HS-27A (cell line): ENCODE measurements at places on chromosomes 5 and 9.

DNA sequence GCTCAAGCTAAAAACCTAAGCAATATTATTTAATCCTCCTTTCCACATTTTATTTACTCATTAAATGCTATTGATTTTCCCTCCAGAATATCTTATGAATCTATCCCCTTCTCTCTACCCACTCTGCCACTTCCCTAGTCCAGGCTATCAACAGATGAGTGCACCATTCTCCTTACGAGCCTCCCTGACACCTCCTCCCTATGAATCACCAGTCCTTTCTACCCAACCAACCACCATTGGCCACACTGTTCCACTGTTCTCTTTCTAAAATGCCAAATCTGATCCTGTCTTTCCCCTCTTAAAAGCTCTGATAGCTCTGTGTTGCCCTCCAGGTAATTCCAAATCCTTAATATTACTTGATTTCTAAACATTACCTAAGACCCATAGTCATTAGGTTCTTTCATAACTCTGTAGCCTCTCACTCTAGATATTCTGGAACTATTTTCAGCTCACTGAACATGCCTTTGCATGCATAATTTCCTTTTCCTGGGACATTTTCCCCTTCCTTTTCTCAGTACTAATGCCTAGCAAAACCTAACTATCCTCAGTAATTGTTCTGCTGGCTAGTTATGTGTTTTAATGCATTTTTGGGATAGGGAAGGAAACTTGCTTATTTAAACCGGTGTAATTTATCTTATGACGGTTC, 126.3 kb downstream of the UNC13B start:
- no peak for DNase-seq

DNA sequence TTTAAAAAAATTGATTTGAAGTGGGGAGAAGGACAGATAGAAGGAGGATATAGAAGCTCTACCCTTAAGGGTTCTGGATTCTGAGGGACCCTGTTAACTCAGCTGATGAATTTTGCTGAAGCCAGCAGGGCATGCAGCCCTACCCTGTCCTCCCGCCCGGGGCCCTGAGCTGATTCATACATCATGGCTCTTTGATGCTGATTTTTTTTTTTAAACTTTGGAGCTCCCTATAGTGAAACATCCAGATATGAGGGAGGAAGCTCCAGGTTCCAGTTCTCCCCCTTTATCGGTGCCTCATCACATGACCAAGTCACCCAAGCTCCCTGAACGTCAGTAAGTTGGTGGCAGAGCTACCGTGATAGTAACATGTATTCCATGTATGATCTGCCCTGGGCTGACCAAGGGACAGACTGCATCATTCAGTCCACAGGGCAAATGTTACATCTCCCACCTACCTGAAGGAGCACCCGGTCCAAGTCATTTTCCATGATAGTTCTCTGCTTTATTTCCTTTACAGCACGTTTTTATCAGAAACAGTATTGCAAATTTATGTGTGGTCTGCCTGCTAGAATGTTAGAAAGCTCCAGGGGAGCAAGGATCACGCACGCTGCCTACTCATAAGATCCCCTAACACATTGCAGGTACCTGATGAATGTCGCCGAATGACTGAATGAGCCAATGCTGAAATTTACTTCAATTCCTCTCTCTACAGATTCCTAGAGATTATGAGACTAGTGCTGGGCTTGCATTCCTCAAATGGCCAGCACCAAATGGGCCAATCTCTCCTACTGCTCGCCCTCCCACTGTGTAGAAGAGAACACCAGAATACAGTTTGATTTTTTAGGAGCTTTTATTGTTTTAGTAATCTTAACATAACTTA, 25.9 kb downstream of the SPARC start:
- no peak for DNase-seq

GRCh38 chr5:172866802-172867748, 33.0 kb downstream of the ERGIC1 start:
- no peak for DNase-seq

DNA sequence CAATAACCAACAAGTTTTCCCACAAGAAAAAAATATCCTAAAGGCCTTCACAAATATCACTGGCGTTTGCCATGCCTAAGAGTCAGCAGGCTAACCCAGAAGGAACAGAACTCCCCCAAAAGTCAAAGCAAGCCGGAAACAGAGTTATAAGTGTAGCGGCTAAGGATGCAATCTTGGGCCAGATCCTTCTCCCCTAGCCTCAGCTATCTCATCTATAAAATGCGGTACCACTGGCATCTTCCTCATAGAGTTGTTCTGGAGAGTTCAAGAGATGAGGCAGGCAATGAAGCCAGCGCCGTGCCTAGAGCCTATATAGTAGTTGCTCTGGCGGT, 632 bp downstream of the DPM2 start:
- no peak for DNase-seq

GRCh38 chr5:146529984-146530383, 14.0 kb upstream of the GPR151 start:
- no peak for DNase-seq

- peak; percentile 52 for DNase-seq
Measured at GRCh38 chr5:145531038-145531734, 304.0 kb downstream of the PRELID2 start.

- DNase-seq, result peak; percentile 72
Measured at GRCh38 chr9:125649315-125649714, 57.7 kb downstream of the MAPKAP1 start.

DNA sequence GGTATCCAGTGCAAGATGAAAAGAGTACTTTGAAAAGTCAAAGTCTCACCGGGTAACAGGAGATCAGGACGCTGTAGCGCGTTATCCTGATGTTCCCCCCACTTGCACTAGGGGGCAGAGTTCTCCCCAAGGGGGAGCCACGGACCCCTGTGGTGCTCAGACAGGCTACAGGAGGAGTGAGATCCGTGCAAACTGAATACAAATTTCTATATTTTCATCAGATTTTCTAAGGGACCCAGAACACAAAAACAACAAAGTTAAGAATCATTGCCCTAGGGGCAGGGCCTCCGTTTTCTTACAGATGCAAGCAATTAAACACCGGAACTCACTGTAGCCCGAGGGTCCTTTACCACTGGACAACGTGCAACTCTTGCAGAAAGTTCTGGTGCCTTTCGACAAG, 2.0 kb downstream of the MYO10 start:
- peak; percentile 62 for DNase-seq

DNA sequence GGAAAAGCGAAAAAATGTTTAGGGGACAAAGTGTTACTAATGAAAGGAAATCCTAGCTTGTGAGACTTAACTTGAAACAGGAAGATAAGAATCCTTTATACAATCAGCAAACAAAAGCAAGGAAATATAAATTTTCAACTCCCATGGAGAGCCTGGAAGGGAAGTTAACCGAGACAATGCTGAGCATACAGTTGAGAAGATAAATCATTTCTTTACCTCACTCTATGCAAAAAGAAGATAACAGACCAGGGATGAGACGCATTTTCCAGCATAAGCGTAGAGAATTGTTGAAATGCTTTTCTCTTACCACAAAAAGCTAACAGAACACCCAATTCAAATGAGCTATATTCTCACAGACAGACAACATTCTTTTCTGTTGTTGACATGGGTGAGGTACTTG, 309.6 kb downstream of the CWC27 start:
- DNase-seq, result no peak

DNA sequence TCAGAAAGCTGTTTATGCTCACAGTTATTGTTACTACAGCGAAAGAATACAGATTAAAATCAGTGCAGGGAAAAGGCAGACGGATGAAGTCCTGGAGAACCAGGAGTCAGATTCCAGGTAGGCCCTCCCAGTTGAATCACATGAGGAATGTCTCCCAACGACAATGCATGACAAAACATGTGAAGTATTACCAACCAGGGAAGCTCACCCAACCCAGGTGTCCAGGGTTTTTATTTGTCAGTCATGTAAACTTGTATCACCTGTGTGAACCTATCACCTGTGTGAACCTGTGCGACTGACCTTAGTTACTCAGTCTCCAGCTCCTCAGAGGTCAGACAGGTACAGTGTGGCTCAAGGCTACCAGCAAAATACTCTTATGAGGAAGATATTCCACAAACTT, 63.9 kb downstream of the KIAA1958 start:
- DNase-seq, result no peak

- DNase-seq, result no peak
Measured at GRCh38 chr5:73507062-73507461, 8.8 kb downstream of the BTF3 start.

GRCh38 chr5:77117161-77117560, 30.1 kb upstream of the ZBED3 start:
- DNase-seq, result no peak

- no peak for DNase-seq
Measured at GRCh38 chr5:136018814-136019783, 9.7 kb upstream of the TGFBI start.

GRCh38 chr9:136650648-136651047, 12.1 kb upstream of the EGFL7 start:
- no peak for DNase-seq

GRCh38 chr5:125197321-125197720, 450.9 kb upstream of the ZNF608 start:
- no peak for DNase-seq

DNA sequence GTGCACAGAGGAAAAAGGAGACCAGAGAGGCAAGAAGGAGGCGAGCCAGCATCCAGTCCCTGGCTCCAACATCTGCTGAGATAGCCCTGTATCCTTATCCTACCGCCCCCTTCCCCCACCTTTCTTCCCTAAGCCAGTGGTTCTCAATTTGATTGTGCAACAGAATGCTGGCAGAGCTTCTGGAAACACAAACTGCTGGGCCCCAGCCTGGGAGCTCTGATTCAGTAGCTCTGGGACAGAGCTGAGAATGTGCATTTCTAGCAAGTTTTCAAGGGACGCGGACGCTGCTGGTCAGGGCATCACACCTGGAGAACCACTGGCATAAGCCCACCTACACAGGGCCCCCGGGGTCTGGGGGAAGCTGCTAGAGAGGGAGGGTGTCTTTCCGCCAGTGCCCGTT, 21.1 kb downstream of the AK8 start:
- no peak for DNase-seq

DNA sequence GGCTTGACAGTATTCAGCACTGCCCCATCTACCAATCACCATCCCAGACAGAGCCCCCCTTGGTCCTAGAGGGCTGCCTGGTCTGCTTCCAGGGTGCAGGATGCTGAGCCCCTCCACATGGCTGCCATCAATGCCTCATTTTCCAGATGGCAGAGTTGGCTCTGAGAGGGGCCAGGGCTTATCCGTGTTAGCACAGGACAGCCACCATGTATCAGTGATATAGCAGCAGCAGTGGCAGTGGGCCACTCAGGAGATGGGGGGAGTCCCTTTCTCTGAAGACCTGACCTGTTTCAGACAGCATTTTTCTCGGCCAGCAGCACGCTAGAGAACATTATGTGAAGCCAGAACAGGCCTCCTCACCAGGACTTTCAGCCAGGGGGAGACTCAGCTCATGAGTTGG, 1.6 kb upstream of the SMIM32 start:
- no peak for DNase-seq

DNA sequence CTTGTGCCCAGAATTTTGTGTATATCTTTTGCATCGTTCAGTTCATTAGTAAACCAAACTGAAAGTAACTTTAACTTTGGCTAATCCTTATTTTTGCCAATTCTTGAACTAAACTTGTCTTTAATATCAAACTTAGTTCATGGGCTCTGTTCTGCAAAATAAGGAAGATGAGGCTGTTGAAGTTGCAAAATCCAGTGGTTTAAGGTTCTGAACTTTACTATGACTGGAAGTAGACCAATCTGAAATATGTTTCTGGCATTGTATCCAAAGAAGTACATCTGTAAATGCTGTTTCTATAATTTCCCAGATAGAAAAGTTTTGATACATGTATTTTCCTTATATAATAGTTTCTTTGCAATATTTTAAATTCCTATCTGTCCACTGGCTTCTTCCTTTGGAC, 238.1 kb downstream of the CETN3 start:
- DNase-seq, result no peak
